Sigmoid colon (tissue), 7 donors: ENCODE measurements at places on chromosomes 6 and 20.

- DNase-seq = no peak
These were observed 5.3 kb downstream of the SFTA2 start for GRCh38 chr6:30926644-30927043.

- DNase-seq = no peak
These were observed 50.1 kb downstream of the PHF3 start for GRCh38 chr6:63685446-63686379.

- no peak for DNase-seq
These were observed 55.2 kb upstream of the CDKAL1 start for GRCh38 chr6:20479060-20479459.

- DNase-seq = no peak
These were observed 33.0 kb downstream of the SLC35D3 start for GRCh38 chr6:136955123-136955522.

GRCh38 chr6:46095251-46095650, 34.5 kb upstream of the ENPP4 start:
- DNase-seq = no peak

DNA sequence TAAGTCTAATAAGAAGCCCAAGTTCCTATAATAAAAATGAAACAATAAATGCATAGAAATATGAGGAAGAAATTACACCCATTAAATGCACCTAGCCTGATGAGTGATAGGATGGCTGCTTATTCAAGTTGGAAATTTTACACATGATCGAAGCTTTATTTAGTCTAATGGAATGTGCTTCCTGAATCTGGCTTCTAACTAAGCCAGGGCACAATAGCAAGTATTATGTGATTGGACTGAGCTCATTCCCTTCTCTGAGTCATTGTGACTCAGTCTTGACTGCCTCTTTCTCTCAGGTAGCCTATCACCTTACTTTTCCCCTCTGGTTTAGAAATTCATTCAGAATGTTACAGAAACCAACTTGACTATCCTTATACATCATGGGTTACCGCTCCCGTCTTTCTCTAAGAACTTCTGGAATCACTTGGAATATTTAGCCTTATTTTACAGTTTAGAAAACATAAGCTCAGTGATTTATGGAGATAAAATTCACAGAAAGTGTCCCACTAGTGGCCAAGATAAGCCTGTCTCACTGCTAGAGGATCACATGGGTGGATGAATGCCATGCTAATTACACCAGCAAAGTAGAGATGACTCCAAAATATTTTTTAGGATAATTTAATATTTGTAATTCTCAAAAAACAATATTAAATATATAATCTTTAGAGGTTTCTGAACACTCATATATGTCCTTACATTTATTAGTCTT, 505.3 kb upstream of the JAG1 start:
- no peak for DNase-seq

DNA sequence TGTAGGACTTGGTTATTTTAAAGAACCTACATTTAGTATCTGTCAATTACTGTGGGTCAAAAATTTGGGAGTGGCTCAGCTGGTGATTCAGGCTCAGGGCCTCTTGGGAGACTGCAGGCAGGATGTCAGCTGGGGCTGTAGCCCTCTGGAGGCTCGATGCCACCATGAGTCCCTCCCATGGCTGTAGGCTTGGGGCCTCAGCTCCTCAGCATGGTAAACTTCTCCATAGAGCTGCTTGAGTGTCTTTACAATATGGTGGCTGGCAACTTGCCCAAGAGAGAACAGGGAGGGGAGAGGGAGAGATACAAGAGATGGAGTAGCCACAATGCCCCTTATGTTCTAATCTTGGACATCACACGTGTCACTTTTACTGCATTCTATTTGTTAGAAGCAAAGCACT, 470.4 kb downstream of the CDH26 start:
- DNase-seq = no peak

GRCh38 chr6:39330057-39330456, 7.6 kb upstream of the KCNK16 start:
- DNase-seq = no peak

DNA sequence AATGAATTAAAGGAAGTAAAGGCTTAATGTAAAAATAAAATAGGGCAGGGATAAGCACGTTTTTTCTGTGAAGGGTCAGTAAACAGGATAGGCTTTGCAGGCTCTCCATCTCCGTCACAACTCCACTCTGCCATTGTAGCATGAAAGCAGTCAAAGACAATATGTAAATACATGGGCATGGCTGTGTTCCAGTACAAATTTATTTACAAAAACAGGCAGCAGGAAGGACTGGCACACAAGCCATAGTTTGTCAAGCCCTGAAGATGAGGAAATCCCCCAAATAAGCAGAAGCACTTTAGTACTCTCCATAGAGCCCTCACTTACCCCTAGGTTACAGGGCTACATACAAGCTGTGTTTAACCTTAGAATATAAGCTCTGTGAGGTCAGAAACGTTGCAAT, 8.9 kb upstream of the FBXO9 start:
- no peak for DNase-seq

DNA sequence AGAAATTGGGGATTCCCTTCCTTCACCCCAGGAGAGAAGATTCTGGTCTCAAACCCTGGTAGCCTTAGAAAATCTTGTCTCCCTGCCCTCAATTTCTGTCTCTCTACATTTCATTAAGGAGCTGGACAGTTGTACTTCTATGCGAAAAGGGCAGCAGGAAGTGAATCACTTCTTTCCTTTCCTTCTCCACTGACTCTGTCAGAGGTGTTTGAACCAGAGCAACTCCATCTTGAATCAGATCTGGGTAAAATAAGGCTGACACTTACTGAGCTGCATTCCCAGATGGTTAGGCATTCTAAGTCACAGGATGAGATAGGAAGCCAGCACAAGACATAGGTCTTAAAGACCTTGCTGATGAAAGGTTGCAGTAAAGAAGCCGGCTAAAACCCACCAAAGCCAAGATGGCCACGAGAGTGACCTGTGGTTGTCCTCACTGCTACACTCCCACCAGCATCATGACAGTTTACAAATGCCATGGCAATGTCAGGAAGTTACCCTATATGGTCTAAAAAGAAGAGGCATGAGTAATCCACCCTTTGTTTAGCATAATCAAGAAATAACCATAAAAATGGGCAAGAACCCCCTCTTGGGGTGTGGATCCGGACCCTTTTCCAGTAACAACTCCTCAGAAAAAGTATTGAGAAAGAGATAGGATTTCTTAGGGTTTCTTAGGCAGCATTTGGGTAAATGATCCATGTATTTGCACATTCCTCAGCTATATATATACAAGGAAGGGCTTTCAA, 95.8 kb upstream of the PLCB4 start:
- no peak for DNase-seq

DNA sequence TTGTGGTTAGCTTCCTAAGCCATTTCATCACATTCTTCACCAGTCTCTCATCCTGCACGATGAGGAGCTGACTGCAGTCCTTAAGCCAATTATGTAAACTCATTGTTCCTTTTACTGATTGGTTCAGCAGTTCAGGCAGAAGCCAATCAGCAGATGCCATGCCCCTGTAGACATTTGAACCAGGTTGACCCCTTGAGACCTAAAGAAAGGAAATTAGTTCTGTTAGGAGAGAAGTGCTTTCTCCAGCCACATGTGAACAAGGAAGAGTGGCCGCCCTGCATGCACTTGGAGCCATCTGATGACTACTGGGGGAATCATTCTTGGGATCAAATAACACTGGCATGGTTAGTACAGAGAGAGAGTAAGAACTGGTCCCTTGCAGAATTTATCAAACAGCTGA, 535.2 kb upstream of the ID4 start:
- no peak for DNase-seq

GRCh38 chr6:12235341-12235740, 54.8 kb upstream of the EDN1 start:
- DNase-seq = no peak

- peak; percentile 74 for DNase-seq
These were observed at the start of gene STMND1 for GRCh38 chr6:17101422-17102257. Gene STMND1, plus strand, starts transcription at chr6:17102050. Its CDS starts 208 bp downstream, at chr6:17102258.

DNA sequence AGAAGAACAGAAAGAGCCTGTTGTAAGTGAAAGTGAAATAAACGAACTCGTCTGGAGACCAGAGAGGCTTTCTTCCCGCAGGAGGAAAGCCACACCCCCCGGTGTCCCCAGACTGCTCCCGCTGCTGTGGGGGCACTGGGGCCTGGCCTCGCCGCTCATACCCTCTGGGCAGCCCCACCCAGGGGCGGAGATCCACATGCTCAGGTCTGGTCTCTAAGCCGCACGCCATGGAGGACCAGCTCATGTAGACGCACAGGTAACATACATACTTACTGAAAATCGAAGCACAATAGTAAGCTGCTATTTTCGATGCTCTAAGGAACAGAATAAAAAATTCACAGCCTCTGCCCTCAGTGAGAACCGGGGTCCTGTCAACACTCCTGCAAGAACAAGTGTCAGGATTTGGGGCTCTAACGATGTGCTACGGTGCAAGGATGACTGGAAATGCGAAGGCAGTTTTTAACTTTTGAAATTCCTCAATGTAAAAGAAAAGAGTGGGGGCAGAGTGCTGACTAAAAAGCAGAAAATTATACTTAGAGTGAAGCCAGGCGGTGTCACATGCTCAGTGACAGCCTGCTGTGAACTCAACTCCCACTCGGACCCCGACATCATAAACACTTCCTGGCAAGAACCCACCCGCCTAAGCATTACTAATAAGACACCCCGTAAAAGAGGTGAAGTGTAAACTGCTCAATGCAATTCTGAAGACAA, 110.5 kb downstream of the IRF4 start:
- DNase-seq = no peak

- DNase-seq = peak; percentile 61
These were observed 3.7 kb upstream of the TAF8 start for GRCh38 chr6:42046464-42047212.

- no peak for DNase-seq
These were observed 93.3 kb upstream of the SIRPA start for GRCh38 chr20:1801929-1802306.

GRCh38 chr6:35327349-35328027, 14.9 kb upstream of the PPARD start:
- no peak for DNase-seq

GRCh38 chr20:9072861-9073500, 4.1 kb downstream of the PLCB4 start:
- DNase-seq = no peak

DNA sequence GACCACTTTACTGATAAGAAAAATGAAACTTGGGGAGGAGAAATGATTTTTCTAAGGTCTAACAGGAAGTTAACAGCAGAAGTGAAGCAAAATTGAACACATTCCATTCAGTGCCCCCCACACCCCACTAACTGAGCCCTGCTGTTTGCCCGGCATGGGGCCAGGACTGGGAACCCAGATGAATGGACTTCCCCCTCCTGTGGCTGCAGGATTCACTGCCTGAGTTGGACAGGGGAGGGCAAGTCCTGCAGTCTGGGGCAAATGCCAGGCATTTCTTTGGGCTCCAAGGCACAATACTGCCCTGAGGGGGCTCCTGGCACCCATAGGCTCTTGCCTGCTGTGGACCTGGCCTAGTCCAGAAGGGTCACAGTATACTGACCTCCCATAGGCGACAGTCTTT, 28.3 kb downstream of the FYN start:
- DNase-seq = no peak

DNA sequence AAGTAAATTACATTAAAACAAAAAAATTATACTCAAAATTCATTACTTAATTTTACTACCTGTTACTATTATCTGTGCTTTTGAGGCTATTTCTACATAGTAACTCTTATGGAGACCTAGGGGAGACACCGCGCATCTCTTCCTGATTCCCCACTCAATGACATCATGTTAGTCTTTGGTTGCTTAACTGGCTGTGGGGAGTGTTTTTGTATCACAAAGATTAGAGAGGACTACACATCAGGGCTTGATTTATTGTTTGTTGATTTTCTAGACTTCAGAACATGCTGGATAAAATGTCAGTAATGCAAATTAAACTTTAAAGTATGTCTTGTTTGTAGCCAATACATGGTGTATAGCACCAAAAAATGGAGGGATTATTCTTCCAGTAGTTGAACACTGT, 26.0 kb downstream of the SLC2A10 start:
- DNase-seq = no peak

DNA sequence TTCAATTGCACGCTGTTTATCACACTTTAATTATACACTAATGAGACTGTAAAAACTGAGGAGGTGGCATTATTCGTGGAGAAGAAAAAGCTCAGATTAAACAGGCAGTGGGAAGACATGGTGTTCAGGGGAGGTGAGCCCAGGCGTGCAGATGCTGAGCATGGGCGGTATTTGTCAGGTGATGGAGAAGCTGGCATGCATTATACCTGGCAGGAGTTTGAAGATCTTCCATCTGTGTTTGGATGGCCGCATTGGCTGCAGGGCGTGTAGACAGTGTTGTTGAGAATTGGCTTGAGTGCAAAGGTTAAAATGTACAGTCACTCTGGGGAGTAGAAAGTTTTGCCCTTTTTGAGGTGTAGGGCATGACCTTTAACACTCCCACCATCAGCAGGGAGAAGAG, 213.8 kb downstream of the ERMARD start:
- no peak for DNase-seq

DNA sequence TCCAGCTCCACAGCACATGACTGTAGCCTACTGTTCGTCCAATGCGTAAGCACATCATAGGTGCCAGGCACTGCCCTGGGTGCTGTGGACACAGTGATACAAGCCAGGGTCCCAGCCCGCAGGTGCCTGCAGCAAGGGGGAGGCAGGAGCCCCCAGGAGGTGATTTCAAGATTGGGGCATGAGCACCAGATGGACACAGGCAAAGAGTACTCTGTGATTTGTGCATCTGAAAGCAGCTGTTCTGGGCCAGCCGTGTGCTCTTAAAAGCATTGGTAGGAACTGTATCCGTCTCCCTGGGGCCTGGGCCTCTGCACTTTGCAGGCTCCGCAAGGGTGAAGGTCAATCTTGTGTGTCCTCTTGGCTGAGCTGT, 149.8 kb downstream of the SYCP2 start:
- no peak for DNase-seq

DNA sequence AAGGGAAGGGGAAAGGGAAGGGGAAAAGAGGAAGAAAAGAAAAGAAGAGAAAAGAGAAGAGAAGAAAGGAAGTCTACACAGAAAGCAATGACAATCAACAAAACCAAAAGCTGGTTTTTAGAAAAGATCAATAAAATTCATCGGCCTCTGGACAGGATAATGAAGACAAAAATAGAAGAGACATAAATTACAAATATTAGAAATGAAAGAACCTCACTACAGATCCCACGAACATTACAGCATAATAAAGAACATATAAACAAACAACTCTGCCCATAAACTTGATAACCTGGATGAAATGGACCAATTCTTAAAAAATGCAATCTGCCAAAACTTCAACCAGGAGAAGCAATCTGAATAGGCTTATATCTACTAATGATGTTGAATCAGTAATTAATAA, 20.7 kb upstream of the ASF1A start:
- no peak for DNase-seq

- DNase-seq = no peak
These were observed 1.5 kb downstream of the MAFB start for GRCh38 chr20:40687384-40688128.

DNA sequence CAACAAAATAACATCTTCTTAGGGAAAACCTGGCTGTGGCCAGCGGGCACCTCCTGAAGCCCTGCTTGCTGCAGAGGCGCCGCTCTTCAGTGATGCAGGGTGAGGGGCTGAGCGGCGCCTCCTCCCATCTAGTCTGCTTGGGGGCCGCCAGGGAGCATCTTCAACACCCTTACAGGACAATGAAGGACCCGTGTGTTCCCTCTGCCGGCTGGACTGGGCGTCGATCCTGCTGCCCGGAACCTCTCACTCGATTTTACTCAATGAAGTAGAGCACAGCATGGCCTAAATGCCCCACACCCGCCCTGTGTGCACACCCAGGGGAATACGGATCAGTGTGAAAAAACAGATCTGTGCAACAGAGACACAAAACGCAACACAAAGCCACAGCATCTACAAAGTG, 28.5 kb upstream of the MPC1 start:
- DNase-seq = no peak
